ENCODE measurements at places on chromosomes 1 and 21.
A peak's percentile ranks its signal among the peaks of the same experiment; 100 is the strongest.

GRCh38 chr1:226063977-226064815 is 1.7 kb downstream of the H3-3A start:
- peak; percentile 29 for DNase-seq

GRCh38 chr1:180230416-180230790 is 339 bp downstream of the LHX4 start:
- DNase-seq: no peak

- DNase-seq: no peak
These were observed 20.2 kb downstream of the SLC27A3 start for GRCh38 chr1:153795330-153795837.

- no peak for DNase-seq
These were observed 4.6 kb downstream of the ATP13A2 start for GRCh38 chr1:17007121-17007520.

- DNase-seq: no peak
These were observed 597 bp downstream of the HORMAD1 start for GRCh38 chr1:150720098-150720497.

GRCh38 chr1:64343105-64343822 is 126.7 kb upstream of the CACHD1 start:
- DNase-seq: no peak

DNA sequence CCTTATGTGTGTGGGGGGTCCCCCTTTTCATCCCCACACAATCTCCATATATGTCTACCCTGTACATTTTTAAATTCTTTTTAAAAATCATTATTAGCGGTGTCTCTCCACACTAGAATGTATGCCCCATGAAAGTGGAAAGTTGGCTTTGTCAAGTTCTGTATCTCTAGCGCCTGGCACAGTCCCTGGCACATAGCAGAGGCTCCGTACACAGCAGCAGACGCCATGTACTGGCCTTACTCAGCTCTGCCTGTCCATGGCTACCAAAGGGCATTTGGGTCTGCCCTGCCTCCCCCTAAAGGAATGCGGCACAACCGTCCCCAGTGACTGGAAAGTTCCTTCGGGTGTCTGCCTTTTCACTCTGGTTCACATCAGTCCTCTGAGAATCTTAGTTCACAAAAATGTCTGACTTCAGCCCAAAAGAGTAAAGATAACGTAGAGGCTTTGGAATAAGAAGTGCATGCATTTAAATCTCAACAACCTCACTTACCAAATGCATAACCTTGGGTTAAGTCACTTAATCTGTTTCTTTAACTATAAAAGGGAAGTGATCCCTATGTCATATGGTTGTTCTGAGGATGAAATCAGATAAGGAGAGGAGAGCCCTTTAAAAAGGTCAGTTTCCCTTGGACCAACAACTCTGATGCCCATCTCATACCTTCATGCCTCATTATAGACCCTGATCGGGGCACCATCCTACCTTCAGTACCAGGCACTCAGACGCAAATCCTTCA is 61.1 kb downstream of the CD46 start:
- DNase-seq: no peak

DNA sequence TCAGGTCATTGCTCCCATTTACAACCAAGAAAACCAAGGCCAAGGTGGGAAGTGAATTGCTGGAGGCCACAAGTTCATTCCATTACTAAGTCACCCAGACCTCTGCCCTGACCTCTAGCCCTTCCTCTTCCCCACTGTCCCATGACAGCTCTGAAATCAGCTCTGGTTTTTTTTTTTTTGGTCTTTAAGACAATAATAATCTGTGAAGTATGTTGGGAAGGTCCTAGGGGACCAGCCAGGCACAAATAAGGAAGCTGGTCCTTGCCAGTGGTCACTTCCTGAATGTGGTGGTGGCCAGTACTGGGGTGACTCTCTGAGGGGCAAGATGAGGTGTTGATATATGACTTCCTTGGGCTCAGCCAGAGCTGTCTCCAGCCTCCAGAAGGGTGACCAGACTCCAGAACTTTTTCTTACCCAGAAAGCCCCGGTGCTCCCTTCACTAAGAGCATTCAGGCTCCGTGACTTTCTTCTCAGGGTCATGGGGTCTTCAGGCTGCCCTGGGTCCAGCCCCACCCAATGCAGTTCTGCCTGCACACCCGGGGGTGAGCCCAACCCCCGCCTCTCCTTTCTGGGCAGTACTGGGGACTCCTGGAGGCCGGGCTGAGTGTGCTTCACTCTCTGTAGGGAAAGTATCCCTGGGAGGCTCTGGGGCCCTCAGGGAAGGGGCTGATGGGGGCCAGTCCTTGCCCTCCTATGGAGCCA is 159.6 kb downstream of the PTPRU start:
- DNase-seq: no peak

DNA sequence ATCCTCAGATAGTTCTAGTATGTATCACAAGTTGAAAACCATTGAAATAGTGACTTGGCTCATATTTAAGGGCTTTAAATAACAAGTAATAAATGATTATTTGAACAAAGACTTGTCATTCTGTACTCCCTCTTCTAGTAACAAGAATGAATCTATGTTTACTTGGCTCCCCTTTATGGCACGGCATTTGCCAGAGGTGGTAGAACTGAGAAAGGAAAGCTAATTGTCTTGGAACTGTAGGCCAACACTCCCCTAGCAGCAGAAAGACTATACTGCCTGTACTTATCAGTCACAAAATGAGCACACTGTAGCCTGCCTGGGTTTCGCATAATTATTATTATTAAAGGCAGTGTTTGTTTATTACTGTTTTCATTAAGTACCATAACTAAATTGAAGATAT is 29.6 kb upstream of the SMYD2 start:
- DNase-seq: no peak

DNA sequence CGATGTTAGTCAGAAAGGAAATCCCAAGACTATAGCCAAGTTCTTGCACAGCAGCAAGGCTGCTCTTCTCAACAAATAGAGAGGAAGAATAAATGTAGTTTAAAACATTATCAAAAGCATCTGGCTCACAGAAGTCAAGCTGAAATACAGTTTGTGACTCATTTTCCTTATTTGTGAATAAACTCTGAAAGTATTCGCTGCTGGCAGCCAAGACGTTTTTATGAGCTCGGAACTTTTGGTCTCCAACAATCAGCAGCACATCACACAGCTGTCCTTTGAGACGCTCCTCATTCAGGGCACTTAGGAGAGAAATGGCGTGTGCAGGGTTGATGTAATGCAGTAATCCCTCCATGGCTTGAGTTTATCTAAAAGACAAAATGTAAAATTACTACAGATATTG is 16.4 kb downstream of the ZBTB21 start:
- no peak for DNase-seq

GRCh38 chr1:58409890-58410289 is 136.6 kb downstream of the OMA1 start:
- DNase-seq: no peak

DNA sequence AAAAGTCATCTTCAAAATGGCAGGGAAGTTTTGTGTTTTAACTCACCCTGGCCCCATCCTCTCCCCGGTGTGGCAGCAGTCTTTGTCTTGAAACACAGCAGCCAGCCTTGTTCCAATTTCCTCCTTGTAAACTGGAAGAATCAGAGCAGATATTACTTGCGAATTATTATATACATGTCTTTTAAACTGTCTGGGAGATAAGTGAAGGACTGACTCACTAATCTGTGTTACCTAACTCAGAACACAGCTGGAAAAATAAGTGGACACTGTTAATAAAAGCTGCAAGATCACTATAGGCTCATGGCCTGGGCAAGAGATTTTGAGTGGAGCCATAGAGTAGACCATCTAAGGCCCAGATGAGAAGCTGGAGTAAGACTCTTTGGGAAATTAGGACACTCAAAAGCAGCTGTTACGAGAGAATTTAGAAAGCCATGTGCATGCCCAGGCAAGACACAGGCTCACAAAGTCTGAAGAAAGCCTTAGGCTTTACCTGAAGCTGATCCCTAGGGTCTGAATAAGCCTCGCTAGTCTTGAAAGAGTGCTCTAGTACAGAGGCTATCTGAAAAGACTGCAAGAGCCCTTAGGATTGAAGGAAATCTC is 233.0 kb upstream of the RAB4A start:
- DNase-seq: no peak

GRCh38 chr1:201999625-202000238 is 10.7 kb upstream of the ELF3 start:
- no peak for DNase-seq

DNA sequence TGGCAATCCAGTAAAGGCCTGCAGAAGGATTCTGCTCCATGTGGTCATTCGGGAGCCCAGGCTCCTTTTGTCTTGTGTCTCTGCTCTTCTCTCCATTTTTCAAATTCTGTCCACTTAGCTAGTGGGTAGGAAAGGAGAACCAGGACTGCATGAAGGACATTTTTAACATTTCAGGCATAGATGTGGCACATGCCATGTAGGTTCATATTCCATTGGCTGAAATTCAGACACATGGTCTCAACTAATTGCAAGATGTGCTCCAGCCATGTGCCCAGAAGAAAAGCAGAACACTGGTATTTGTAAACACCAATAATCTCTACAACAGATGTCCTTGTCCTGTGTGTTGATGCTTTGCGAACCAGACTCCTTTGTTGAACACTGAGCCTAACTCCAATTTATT is 85.2 kb upstream of the WLS start:
- DNase-seq: no peak

GRCh38 chr1:220628431-220628830 is 61.7 kb upstream of the C1orf115 start:
- no peak for DNase-seq

- DNase-seq: no peak
These were observed 339.3 kb upstream of the ADAMTS5 start for GRCh38 chr21:27306206-27306605.

GRCh38 chr21:27582948-27583430 is 616.1 kb upstream of the ADAMTS5 start:
- DNase-seq: no peak

DNA sequence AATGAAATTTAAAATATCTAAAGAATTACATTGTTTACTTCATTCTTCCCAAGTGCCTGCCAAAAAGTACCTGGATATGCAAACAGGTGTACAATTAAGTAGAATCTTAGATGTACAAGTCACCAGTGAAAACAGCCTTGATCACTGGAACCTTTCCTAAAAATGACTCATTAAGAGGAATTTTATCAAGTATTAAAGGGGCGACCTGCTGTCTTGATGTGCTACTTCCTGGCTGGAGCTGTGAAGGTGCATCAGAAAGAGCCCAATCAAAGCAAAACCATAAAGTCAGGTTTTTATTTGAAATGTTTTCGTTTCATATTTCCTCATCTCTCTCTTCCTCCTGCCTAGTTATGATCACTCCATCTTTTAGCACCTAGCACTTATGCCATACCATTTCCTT is 33.4 kb downstream of the IFI44 start:
- no peak for DNase-seq

DNA sequence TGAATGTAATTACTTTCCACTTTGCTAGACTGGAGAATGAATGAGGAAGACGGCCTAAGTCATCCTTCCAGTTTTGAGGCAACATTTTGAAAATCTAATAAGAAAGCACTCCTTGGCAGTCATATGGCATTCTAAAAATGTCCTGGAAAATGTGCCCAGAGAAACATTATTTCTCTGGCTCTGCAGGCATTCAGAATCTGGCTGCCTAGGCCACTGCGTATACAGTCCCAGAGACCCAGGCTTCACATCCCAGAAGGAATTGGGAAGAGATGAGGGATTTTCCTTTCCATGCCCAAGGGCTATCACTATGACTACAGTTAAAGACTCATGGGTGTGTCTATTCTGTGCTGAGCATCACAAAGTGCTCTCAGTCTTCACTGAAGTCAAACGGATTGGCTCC is 92.9 kb downstream of the BEND5 start:
- DNase-seq: no peak

- DNase-seq: no peak
These were observed 6.1 kb downstream of the DMRTB1 start for GRCh38 chr1:53465023-53465957.

GRCh38 chr1:19596714-19597495 is 47.2 kb upstream of the NBL1 start:
- DNase-seq: peak; percentile 96
